Thoracic aorta (tissue), 2 donors: ENCODE measurements at places on chromosomes 1 and 21. TPM values are rescaled to one million over a fixed set of nuclear protein-coding genes. Genes with fewer than 3 reads are reported as not detected.
A peak's percentile ranks its signal among the peaks of the same experiment; 100 is the strongest.

DNA sequence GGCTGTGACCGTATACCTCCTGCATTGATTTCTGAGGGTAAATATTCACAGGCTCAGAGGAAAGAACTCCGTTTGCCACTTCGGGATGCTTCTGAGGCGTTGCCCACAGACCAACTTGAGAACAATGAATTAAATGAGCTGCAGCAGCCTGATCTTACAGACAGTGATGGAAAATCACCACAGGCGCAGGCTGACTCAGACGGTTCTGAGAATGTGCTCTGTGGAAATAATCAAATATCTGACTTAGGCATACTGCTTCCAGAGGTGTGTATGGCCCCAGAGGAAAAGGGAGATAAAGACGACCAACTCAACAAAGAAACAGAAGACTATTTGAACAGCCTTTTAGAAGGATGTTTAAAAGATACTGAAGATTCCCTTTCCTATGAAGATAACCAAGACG, 76.7 kb upstream of the SCCPDH start:
- H3K4me1 ChIP-seq = no peaks in the 10 kb centered on the region
- H3K36me3 ChIP-seq = peaks cover 27% of the 10 kb centered on the region
- DNase-seq = no peak
- no peaks in the 10 kb centered on the region for H3K27me3 ChIP-seq
- H3K4me3 ChIP-seq = no peak overlapping the region

Gene CHODL
- total RNA-seq = 1.5 TPM

DNA sequence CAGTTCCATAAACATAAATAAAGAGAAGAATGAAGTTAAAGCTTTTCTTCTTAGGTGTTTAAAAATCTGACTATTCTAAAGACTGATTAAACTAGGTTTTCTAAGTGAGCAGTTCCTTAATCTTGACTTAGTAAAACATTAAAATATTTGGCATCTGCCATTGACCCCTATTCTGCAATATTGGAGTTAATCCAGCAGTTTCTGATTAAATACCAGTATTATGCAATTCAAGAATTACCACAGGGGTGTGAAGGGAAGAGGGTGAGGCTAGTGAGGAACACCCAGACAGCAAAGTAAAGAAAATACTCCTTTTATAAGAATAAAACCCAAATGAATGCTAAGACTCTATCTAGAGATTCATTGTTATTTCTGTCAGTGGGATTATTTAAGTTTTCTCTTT, 40.9 kb downstream of the CLIC4 start:
- no peaks in the 10 kb centered on the region for H3K27me3 ChIP-seq
- peak overlapping the region; percentile 61 for H3K27ac ChIP-seq
- no peak for DNase-seq
- H3K36me3 ChIP-seq = no peaks in the 10 kb centered on the region

DNA sequence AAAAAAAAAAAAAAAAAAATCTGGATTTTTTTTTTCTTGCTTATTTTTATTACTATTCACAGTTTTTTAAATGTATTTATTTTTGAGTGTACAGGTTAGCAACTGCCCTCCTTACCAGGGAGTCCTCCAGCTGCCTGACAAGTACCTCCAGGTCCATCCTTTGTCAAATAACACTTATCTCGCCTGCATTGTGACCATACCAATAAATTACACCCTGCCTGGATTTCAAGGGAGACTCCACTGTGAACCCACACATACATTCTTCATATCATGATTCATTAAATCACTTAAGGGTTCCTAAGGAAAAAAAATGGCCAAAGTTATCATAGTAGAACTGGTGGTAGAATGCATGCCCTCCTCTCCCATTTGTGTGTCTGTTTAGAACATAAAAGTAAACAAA, 38.4 kb downstream of the EEIG2 start:
- no peaks in the 10 kb centered on the region for H3K36me3 ChIP-seq
- H3K27me3 ChIP-seq = no peaks in the 10 kb centered on the region
- H3K4me1 ChIP-seq = peaks cover 17% of the 10 kb centered on the region
- DNase-seq = no peak

DNA sequence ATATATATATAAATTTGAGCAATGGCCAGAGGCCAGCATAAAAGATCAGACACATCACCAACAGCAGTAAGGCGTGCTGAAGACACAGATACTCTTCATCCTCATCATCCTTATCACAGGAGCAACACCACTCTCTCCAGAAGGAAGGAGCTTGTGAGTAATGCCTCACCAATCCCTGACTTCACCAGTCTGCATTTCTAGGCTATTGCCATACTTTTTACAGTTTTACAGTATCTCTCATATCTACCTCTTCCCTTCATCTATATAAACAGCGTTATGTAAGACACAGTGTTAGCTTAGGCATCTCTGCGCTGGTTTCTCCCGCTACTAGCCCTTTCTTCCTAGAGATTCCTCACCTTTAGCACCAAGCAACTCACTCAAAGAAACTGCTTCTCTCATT, 2.4 kb upstream of the ABL2 start:
- no peaks in the 10 kb centered on the region for H3K36me3 ChIP-seq
- no peak overlapping the region for H3K4me3 ChIP-seq
- peaks cover 20% of the 10 kb centered on the region for H3K4me1 ChIP-seq
- no peak overlapping the region for H3K27ac ChIP-seq

DNA sequence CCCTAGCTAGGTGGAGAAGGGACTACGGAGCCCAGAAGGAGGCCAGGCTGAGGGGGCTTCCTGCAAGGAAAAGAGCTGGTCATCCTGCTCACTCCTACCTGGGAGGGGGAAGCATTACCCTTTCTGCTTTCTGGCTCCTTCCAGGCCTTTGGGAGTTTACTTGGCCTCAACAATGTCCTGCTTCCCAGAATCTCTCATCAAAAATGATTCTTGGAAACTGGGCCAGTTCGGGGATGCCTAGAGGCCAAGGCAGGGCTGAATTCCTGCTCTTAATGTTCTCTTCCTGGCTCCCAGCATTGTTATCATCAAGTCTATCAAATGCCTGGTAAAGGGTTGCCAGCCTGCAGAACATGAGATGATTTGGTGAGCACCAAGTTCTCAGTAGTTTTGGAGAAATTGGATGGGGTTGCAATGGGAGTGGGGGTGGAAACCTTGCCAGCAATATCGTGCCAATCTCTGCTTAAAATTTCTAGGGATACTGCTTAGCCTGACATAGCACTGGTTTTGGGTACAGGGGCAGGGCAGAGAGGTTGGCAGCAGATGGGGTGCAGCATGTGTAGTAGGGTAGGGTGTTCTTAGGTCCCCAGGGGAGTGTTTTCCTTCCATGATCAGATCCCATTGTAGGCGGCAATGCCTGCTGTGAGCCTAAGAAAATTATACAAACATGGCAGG, 7.7 kb upstream of the PAFAH2 start:
- no peaks in the 10 kb centered on the region for H3K4me1 ChIP-seq
- H3K36me3 ChIP-seq = no peaks in the 10 kb centered on the region
- H3K27me3 ChIP-seq = no peaks in the 10 kb centered on the region
- no peak for DNase-seq

Gene CRNN
- total RNA-seq = not detected

DNA sequence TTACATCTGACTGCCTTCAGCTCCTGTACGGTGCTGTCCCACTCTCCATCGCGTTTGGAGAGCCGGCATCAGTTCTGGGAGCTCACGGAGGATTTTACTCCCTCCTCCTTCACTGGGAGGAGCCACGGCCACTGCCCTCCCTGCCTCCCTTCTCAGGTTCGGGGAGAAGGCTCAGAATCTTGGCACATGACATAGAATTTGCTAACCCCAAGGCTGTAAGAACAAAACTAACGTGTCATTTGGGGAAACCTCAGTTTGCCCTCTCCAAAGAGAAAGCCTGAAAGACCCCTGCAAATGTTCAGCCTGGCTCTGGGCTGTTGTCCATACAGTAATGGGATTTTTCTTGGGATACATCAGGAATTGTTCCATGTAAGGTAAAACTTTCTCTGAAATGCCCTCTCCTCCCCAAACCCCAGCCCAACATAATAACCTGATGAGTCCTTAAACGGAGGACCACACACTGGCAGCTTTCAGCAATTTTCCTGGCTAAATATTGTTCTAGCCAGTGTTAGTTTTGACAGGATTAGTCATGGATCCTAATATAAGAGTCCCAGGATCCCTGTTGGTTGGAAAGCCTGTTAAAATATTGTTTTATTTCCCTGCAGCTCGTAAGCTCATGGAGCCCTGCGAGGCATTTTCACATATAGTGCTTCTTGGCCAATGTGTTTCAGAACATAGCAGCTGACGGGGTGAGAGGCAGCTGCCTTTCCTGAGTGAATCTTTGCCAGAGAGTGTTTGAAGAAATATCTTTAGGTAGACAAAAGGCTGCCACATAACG, 98.8 kb downstream of the RHOU start:
- H3K27ac ChIP-seq = peak overlapping the region; percentile 72
- no peaks in the 10 kb centered on the region for H3K36me3 ChIP-seq
- DNase-seq = no peak
- peak overlapping the region; percentile 62 for H3K4me3 ChIP-seq

GRCh38 chr1:244458781-244459180, 2.3 kb upstream of the CATSPERE start:
- H3K4me1 ChIP-seq = no peaks in the 10 kb centered on the region
- DNase-seq = no peak
- no peak overlapping the region for H3K4me3 ChIP-seq

Gene C1orf141
- not detected for total RNA-seq

- H3K27ac ChIP-seq = no peak overlapping the region
- peaks cover 10% of the 10 kb centered on the region for H3K4me1 ChIP-seq
Measured at GRCh38 chr1:25889470-25889869, 14.0 kb upstream of the PAQR7 start.

Gene AGO3
- total RNA-seq = 49.9 TPM

Gene NR1I3
- not detected for total RNA-seq

Gene CELA2A
- total RNA-seq = not detected

Gene SELENBP1
- 41.8 TPM for total RNA-seq

DNA sequence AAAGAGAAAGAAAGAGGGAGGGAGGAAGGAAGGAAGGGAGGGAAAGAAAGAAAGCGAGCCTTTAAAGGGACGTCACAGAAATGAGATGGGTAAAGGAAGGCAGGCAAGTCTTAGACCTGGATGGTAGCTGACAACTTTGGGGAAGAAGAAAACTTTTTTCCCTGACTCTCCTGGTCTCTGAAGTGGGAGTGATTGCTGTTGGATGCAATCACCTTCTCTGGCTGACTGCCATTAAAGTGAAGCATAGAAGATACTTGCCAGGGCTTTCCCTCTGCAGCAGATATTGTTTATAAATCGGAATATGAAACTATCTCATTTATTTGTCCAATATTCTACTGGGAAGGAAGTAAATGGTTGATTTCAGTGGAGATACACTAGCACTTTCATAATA, 27.0 kb downstream of the VCAM1 start:
- no peaks in the 10 kb centered on the region for H3K36me3 ChIP-seq
- DNase-seq = no peak
- H3K4me3 ChIP-seq = no peak overlapping the region
- H3K27ac ChIP-seq = no peak overlapping the region
- no peaks in the 10 kb centered on the region for H3K4me1 ChIP-seq
